ENCODE measurements at places on chromosomes 4 and X.
A peak's percentile ranks its signal among the peaks of the same experiment; 100 is the strongest.

- DNase-seq, result no peak
These were observed 127.2 kb upstream of the FRMPD4 start for GRCh38 chrX:12011075-12011474.

GRCh38 chr4:104470770-104471169 is 23.9 kb downstream of the CXXC4 start:
- no peak for DNase-seq

DNA sequence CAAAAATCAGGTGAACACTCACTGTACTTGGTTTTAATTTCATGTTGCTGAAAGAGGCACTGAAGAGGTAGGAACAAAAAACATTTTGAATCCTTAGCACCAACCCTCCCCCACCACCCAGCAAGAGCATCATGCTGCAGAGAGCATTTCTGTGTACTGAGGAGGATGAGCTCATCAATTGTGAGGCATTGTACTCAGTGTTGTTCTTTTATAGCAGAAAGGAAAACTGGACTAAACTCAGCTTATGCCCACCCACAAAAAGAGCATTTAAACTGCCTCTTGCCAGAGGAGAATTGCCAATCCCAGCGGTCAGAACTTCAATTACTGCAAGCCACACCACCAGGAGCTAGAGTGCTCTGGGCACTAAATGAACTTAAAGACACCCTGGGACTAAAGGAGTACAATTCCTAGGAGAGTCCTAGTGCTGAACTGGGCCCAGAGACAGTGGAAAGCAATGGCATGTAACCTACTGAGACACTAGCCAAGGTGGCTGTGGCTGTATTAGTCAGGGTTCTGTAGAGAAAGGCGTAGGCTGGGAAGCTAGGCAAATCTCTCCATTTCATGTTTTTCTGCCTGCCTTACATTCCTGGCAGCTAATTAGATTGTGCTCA is 280.7 kb upstream of the KLHL4 start:
- DNase-seq, result no peak

DNA sequence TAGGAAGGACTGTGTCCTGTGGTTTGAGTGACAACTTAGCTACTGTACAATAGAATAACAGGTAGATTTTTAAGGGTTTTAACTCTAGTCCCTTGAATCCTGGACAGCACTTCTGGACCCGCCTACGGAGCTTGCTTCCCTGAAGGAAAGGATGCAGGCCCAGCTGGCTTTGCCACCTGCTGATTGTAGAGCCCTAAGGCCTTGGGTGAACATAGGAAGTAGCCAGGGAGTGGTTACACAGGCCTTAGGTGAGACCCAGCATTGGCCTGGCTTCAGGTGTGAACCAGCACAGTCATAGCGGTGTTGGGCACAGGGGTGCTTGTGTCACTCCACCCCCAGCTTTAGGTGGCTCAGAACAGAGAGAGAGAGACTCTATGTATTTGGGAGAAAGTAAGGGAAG is 413.5 kb downstream of the GRIA2 start:
- DNase-seq, result no peak

- DNase-seq, result peak; percentile 28
These were observed at the start of gene TMSB15A for GRCh38 chrX:102515975-102516941. TMSB15A (minus strand) TSS chrX:102516739.

GRCh38 chr4:109113521-109113920 is 188.9 kb downstream of the COL25A1 start:
- DNase-seq, result no peak

DNA sequence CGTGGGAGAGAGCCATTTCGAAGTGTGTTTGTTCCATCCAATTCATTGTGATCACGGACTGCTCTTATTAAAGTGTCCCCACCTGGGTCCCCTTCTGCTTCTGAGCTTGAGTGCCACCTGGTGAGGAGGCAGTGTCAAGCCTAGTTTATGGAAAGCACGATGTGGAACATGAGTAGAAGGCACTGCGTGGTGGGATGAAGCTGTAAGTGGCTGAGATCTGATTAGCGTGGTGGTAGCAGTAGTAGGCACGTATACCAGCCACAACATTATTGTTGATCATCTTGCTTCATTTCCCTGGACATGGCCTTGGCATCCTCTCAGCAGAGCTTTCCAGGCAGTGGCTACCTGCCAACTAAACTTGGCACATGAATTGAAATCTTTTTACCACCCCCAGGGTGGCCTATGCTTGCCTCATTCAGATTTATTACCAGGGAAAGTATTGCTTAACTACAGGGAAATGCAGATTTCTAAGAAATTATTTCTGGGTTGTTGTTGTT is 46.4 kb downstream of the GPAT3 start:
- no peak for DNase-seq

DNA sequence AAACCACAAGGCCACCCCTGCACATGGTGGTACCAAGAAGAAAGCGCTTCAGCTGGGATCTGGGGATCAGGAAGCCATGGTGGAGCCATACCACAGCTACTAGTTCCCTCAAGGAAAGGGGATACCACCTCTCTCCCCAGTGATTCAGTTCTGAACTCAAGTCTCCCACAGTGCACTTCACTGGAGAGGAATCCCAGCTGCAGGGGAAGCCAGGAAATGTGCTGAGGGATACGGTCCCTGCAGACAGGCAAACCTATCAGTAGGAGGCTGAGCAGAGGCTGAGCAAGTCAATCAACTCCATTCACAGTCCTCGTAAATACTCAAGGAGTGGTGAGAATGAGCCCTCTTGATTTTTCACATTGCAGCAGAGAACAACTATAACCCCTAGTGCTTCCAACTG is 11.0 kb downstream of the TMEM192 start:
- DNase-seq, result no peak

GRCh38 chrX:43949669-43950068 is 23.5 kb downstream of the NDP start:
- DNase-seq, result peak; percentile 20

DNA sequence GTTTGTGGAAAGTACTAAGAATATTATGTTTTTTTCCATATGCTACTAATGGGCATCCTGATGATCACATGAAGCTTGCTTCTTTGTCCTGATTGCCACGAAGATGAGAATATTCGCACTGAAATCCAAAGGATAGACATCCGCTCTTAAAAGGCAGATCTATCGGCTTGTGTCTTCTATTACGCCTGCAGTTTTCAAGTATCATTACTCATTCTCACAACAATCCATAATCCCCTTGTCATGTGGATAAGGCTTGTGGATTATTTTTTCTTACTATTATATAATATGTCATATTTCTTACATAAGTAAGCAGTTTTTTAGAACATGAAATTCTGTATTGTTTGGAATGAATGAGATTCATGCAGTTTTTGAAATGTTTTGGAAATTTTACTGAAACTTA is 62.8 kb downstream of the KCNIP4 start:
- DNase-seq, result no peak

DNA sequence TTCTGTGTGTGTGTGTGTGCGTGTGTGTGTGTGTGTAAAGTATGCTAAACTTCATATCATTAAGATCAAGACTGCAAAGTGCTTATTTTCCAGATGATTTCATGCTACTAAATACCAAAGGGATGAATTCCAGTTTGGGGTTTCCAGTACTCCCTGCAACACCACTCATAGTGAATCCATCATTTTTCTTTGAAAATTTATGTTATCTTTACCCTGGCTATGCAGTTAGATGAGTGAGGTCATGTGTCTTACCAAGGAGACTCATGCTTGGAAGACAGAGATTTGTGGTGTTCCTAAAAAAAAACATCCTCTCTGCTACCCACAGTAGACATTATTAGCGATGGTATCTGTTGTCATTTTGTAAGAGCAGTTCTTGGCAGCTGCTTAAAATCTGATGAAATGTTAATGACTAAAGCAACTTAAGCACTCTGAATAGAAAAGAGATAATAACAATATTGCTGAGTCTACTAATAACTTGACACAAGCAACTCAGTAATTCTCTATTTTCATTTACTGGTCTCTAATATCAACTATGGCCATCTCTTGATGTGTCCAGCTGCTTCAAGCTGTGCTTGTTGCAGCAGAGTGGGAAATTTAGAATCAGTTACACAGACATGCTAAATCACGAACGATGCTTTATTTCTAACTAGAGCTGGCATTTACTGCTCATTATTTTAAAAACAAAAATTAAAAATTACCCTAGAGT is 1953.0 kb upstream of the IGFBP7 start:
- no peak for DNase-seq

- DNase-seq, result no peak
These were observed 93.3 kb upstream of the MAML3 start for GRCh38 chr4:140247237-140247636.

DNA sequence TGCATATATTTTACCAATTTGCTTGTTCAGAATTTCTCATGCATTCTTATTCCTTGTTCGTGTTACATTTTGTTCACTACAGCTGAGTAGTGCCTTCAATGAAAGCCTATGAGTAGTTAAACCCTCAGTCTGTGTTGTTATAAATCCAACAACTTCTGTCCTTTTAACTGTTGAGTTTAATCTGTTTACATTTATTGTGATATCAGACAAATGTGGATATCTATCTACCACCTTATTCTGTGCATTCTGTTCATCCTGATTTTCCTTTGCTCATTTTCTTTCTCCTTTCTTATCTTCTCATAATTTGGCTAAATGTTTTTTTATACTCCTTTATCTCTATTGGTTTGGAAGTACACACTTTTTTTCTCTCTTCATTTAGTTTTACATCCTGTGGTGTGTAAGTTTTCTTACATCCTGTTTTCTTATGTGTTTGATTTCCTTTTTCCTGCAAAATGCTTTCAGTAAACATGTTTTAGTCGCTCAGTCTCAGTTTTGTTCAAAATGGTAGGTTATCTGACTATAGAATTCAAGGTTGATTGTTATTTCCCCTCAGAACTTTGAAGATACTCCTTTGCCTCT is 54.2 kb downstream of the CASP6 start:
- no peak for DNase-seq

DNA sequence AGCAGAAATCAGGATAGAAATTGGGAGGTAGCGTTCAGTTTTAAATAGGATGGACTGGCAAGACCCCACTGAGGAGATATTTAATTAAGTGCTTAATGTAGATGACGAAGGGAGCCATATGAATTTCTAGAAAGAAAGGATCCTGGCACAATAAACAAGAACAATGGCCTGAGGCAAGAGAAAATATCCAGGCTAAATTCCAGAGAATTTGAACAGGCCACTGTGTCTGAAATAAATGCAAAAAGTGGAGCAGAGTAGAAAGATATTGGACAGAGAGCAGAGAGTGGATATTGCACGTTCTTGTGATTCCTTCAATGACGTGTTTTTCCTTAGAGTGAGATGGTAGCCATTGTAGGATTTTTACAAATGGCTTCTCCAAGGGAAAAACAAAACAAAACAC is 1504.8 kb downstream of the C4orf33 start:
- DNase-seq, result no peak

Data from stimulated activated naive CD8-positive, alpha-beta T cell treated with anti-CD3 and anti-CD28 coated beads, Interleukin-15, amount 100 ng/mL, for 72 hours (primary cell).